ENCODE measurements at places on chromosomes 7 and 10.

DNA sequence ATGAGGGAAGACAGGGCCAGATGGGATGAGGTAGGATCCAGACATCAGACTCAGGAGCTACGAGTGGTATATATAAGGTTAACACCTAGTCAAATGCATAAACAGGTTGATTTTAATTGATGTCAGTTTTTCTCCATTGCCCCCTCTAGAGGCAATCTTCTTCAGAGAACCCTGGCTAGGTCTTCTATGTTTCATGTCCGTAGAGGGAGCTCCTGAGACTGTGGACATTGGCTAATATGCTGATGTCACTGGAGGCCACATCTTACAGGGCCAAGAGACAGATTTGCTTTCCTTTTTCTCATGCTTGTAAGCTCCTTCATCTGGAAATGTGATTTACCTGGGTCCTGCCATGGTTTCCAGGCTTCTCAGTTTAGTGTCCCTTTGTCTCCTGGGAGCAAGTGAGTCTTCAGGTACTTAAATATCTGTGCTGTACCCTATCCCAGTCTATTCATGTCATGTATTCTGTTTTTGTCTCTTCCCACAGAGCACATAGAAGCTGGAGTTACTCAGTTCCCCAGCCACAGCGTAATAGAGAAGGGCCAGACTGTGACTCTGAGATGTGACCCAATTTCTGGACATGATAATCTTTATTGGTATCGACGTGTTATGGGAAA is 161.6 kb upstream of the PRSS1 start:
- no peak for DNase-seq

DNA sequence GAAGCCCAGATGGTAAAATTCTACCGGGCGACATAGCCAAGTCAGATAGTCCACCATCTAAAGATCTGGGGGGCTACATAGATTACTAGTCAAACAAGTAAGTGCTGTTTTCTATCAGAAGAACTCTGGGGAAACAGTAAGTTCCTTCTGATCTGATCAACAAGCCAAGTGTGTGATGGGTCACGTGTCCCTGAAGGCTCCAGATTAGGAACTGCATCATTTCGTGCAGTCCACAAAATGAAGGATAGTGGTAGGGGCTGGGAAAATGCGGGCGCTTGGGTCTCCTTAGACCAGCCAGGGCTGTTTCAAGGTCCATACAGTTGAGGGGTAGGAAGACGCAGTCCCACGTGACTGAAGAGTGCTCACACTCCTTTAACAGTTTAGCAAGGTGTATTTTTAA is 1.8 kb upstream of the CHN2 start:
- no peak for DNase-seq

DNA sequence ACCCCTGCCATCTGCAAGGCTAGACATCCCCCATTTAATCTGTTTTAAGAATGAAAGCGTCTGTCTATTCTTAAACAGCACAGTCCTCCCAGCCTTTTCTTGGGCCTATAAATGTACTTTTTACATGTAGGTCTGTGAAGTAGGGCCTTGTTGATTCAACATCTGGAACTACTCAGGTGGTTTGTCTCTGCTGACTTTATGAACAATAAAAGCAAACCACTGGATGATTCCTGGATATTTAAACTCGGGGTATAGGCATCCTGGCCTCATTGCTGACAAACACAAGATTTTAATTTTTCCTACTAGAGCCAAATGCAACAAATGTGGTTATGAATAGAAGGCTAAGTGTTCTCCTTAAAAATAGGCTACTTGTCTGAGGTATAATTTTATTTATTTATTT is 198.3 kb downstream of the WDR11 start:
- DNase-seq = no peak

GRCh38 chr7:80139236-80139635 is 4.6 kb downstream of the GNAI1 start:
- DNase-seq = no peak

- DNase-seq = no peak
These were observed 48.3 kb downstream of the ZNF783 start for GRCh38 chr7:149310113-149310836.

All from activated CD4-positive, alpha-beta T cell treated with anti-CD3 and anti-CD28 coated beads for 1 hour (primary cell).